A673 (cell line): ENCODE measurements at places on chromosomes 6 and 20. TPM values are rescaled to one million over a fixed set of nuclear protein-coding genes. Genes with fewer than 3 reads are reported as not detected.

DNA sequence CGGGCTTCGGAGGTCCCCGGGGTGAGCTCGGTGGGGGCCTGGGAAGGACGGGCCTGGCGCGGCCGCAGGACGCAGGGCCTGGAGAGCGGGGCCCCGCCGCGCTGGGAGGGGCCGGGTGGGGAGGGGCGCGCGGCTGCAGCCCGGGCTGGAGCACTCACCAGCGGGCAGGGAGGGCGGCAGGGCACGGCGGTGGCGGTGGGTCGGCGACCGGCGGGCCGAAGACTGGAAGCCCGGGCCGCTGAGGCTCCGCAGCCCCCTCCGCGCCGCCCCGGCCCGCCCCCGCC is at the start of gene GATA5:
Gene GATA5 (minus strand): TSS at position 224 of the 284 bp plus-strand sequence. CDS start 474 bp downstream, outside the sequence.
- peaks cover 86% of the 10 kb centered on the region for H3K27me3 ChIP-seq
- H3K4me1 ChIP-seq: no peaks in the 10 kb centered on the region
- no peak within 1 kb of the TSS for H3K27ac ChIP-seq
- H3K36me3 ChIP-seq: no peaks in the 10 kb centered on the region

DNA sequence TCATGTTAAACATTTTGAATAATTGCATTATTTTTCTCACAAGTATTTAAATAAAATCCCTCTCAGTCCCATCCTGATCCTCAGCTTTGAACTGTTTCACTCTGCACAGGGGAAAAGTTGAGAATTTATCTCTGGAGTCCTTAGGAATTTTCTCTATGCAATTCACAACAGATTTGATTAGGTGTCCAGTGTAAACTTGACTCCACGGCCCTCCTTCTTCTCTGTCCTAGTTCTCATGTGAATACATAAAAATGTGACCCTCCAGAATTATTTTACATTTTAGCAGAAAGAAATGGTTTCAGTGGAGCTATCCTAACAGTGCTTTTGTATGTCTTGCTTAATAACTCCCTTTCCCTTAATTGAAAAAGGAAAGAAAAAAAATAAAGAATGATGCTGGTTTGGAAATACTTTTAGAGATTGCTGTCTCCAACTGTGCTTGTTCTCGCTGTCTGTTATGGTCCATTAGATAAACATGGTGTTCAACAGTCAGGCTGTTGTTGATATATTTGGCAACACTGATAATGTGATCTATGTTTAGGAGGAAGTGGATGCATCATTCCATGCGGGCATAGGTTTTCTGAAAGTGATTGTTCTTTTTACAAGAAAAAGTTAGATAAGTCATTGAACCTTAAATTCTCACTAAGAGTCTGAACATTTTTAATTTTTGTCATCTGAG is 599.4 kb upstream of the CITED2 start:
- H3K36me3 ChIP-seq: no peaks in the 10 kb centered on the region
- no peaks in the 10 kb centered on the region for H3K27me3 ChIP-seq
- peak overlapping the region; percentile 76 for H3K27ac ChIP-seq
- H3K4me1 ChIP-seq: peaks cover 16% of the 10 kb centered on the region
- DNase-seq: peak; percentile 80

GRCh38 chr6:170279977-170280688 is 10.7 kb downstream of the DLL1 start:
- peak overlapping the region; percentile 46 for H3K4me3 ChIP-seq
- peak; percentile 60 for DNase-seq
- H3K27ac ChIP-seq: no peak overlapping the region
- no peaks in the 10 kb centered on the region for H3K36me3 ChIP-seq

The SS18L1 gene
- 34.7 and 39.6 TPM in 2 replicates for total RNA-seq

GRCh38 chr6:52544602-52545405 is 32.1 kb downstream of the TRAM2 start:
- H3K4me1 ChIP-seq: peaks cover 80% of the 10 kb centered on the region
- no peaks in the 10 kb centered on the region for H3K36me3 ChIP-seq
- no peak overlapping the region for H3K4me3 ChIP-seq
- peak overlapping the region; percentile 41 for H3K27ac ChIP-seq
- DNase-seq: no peak

- DNase-seq: no peak
- H3K4me1 ChIP-seq: no peaks in the 10 kb centered on the region
- no peak overlapping the region for H3K4me3 ChIP-seq
- H3K27me3 ChIP-seq: no peaks in the 10 kb centered on the region
These were observed 566.8 kb downstream of the TFAP2A start for GRCh38 chr6:9848094-9848493.

The C4A gene
- total RNA-seq: 4.6 TPM in 2 replicates

The JAG1 gene
- 42.9 and 57.5 TPM in 2 replicates for total RNA-seq

The RPP40 gene
- total RNA-seq: 28.0 and 30.7 TPM in 2 replicates

GRCh38 chr20:11849976-11850670 is 67.6 kb upstream of the BTBD3 start:
- peak; percentile 13 for DNase-seq
- peaks cover 8% of the 10 kb centered on the region for H3K4me1 ChIP-seq
- no peaks in the 10 kb centered on the region for H3K36me3 ChIP-seq
- no peaks in the 10 kb centered on the region for H3K27me3 ChIP-seq
- H3K27ac ChIP-seq: no peak overlapping the region

- no peaks in the 10 kb centered on the region for H3K4me1 ChIP-seq
- no peaks in the 10 kb centered on the region for H3K27me3 ChIP-seq
- no peak overlapping the region for H3K27ac ChIP-seq
- no peaks in the 10 kb centered on the region for H3K36me3 ChIP-seq
- H3K4me3 ChIP-seq: no peak overlapping the region
- DNase-seq: no peak
These were observed 165.4 kb downstream of the CDH26 start for GRCh38 chr20:60123652-60124051.

- no peaks in the 10 kb centered on the region for H3K27me3 ChIP-seq
- H3K4me3 ChIP-seq: no peak overlapping the region
- no peaks in the 10 kb centered on the region for H3K4me1 ChIP-seq
These were observed 24.1 kb upstream of the EPB41L1 start for GRCh38 chr20:36130390-36130789.

The RAET1L gene
- not detected in 2 replicates for total RNA-seq
